ENCODE measurements at places on chromosomes 1 and 21.
A peak's percentile ranks its signal among the peaks of the same experiment; 100 is the strongest.

DNA sequence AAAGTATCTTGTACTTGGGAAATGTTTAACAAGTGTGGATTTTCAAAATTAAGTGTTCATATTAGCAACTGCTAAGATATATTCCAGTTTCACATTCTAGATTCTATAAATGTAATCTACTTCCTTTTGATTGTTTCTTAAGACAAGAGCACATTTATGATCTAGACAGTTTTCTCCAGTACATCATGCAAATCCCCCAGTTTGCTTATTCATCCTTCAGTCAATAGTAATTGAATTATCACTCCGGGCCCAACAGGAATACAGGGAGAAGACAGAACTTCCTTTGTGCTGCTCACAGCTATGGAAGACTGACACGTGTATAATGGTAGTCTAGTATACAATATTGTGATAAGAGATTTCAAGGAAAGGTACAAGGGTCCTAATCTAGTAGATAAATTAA, 14.5 kb downstream of the PLA2G4A start:
- DNase-seq: no peak

DNA sequence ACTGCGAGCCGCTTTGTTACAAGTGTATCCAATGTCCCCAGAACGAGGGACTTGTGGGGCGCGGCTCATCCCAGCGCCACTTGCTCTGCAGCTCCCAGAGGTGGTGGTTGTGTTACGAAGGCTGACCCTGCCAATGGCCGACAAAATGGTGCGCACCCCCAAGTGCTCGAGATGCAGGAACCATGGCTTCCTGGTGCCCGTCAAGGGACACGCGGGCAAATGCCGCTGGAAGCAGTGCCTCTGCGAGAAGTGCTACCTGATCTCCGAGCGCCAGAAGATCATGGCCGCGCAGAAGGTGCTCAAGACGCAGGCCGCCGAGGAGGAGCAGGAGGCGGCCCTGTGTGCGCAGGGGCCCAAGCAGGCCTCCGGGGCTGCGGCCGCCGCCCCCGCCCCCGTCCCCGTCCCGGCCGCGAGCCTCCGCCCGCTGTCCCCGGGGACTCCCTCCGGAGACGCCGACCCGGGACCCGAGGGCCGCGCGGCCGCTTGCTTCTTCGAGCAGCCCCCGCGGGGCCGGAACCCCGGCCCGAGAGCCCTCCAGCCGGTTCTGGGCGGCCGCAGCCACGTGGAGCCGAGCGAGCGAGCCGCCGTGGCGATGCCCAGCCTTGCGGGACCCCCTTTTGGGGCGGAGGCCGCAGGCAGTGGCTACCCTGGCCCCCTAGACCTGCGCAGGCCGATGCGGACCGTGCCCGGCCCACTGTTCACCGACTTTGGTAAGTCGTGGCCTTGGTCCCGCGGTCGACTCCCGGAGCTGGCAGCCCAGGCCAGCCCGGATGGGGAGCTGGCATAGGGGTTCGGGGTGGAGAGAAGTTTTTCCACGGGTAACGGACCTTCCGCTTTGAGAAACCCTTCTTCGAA, at the start of gene DMRTB1:
DMRTB1 (plus strand) TSS at position 79 of the 855 bp plus-strand sequence; CDS start at position 134, 55 bp downstream.
- no peak for DNase-seq

DNA sequence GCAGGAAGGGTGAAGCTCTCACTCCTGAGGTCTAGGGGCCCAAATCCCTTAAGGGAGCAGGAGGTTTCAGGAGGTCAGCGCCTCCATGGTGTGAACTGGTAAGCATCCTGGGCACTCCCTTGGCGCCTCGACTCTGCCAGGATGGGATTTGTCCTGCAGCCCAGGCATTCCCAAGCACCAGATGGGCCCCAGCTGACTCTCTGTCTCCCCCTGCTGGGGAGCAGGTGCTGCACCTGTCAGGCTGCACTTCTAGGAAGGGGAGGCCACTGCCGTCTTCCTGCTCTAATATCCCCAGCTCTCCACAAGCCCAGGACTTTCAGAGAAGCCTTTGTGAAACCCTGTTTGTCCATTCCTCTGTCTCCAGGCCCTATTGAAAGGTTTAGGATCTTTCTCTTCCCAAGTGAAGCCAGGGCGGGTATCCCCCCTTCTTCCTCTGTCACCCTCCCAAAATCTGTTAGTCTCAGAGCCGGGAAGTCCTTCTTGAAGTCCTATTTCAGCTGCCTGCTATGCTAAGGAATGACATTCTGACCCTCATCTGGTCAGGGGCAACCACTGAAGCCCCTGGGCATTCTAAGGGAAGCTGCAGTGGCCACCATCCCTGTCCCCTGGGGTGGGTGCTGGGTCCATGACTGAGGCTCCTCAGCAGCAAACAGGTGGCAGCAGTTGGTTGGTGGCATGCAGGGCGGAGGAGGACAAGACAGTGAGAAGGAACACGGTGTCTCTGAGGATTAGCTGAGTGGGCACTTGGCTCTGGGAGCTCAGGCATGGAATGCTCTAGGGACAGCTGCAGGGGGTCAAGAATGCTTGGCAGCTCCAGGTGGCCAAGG, 3.2 kb downstream of the MYBPH start:
- peak; percentile 61 for DNase-seq

DNA sequence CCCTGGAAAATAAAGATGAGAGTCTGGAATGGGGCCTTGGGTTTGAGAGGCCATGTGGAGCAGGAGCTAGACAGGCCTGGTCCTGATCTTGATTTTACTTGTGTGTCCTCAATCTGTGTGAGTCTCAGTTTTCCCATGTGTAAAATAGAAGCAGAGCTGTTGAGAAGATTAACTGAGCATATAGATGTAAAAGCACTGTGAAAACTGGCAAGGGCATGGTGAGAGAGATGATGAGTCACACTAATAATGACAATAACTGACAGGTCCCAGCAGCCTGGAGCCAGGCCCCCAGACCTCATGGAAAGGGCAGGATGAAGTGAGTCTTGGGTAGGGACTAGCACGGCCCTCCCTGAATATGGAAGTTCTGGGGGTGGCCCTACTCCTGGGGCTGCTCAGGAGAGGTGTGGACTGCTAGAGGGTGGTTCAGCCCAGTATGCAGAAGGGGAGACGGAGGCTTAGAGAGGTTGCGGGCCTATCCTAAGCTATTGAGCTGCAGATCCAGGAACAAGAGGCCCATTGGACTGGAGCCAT, 2.8 kb upstream of the AHDC1 start:
- DNase-seq: no peak

- DNase-seq: no peak
Observed at GRCh38 chr1:8202182-8202905, 115.6 kb upstream of the SLC45A1 start.

DNA sequence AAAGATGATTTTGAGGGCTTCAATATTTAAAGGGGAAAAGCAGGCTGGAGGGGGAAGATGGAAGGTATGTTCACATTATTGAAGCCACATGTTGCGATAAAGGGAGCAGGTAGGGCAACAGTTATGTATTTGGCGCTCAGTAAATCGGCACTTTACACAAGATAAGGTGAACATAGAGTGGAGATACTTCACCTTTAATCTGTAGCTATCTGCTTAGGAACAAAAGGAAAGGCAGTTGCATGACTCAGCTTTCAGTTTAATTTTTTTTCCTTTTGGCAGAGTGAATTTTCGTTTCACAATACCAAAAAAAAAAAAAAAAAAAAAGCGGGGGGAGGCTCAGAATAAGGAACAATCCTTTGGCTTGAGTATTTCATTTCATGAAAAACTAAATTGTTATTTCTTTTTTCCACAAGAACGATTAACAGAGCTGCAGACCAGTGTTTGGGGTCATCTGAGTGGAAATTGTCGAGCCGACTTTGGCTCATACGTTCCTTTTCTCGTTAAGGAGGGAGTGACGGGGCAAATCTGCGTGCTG, 1.1 kb upstream of the COQ8A start:
- DNase-seq: no peak

DNA sequence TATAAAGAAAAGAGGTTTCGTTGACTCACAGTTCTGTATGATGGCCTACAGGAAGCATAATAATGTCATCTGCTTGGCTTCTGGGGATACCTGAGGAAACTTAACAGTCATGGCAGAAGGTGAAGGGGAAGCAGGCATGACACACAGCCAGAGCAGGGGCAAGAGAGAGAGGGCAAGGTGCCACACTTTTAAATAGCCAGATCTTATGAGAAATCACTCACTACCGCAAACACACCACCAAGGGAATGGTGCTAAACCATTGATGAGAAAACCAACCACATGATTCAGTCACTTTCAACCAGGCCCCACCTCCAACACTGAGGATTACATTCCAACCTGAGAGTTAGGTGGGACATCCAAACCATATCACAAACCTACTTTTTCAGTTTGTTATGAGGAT, 245.9 kb upstream of the SGIP1 start:
- peak; percentile 48 for DNase-seq

- no peak for DNase-seq
Observed at GRCh38 chr1:184574588-184574987, 180.1 kb downstream of the EDEM3 start.

DNA sequence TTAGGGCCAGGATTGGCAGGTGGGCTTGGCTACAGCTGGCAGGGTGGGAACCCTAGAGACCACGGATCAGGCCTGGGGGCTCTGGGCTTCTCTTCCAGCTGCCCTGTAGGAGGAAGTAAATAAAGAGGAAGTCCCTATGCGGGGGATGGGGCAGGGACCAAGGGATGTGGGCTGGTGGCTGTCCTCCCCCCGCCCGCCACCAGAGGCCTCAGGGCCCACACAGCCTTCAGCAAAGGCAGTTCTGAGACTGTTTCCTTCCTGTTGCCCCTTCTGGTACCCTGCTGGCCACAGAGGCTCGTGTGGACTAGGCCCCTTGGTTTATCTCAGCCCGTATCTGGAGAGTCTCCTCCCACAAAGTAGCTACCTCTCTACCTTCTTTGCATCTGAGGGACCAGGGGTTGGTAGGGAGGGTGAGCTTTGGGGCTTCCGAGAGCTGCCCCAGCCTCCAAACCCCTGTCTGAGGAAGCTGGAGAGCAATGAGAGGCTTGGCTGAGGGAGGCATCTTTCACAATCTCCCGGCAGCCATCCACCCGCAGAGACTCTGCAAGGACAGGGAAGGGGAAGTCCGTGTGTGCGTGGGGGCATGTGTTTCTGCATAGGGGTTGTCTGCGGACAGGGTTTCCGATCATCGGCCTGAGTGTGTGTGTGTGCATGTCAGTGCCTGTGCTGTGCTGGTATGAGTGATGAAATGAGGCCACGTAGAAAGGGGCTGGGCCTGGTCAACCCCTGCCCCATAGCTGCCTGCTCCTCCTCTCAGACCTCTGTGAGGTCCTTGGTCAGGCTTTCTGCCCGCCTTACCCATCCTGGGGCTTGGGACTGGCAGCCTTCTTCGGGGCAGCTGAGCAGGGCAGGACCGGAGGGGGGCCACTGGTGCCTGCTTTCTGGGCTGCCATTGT, 12.5 kb downstream of the RPS6KA1 start:
- DNase-seq: peak; percentile 90

DNA sequence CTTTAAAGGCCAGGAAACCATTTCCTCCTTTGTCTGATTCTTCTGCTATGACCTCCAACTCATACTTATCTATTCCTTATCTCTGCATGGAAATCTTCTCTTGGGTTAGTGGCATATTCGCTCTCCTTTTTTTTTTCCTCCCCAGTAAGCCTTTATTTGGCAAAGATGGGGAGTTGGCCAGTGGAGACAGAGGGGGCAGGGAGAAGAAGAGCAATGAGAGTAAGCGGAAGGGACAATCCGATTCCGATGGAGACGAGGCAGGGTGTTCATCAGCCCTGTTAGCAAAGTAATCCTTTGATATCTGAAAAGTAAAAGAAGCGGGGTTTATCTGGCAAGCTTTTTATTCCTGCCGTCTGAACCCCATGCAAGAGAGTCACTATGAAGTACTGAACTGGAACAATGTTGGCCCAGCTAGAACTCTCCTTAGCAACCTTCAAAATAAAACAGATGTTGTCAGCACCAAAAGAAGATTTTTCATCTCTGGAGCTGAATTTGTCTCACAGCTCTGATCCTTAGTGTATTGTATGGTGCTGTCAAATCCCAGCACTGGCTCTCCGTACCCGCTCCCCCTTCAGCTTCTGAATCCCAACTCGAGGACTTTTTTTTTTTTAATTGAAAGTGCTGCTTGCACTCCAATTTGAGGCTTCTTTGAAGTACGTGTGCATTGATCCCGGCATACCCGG, 40.9 kb downstream of the PTGFRN start:
- DNase-seq: no peak

GRCh38 chr1:113247782-113248181, 142.5 kb upstream of the MAGI3 start:
- DNase-seq: no peak

DNA sequence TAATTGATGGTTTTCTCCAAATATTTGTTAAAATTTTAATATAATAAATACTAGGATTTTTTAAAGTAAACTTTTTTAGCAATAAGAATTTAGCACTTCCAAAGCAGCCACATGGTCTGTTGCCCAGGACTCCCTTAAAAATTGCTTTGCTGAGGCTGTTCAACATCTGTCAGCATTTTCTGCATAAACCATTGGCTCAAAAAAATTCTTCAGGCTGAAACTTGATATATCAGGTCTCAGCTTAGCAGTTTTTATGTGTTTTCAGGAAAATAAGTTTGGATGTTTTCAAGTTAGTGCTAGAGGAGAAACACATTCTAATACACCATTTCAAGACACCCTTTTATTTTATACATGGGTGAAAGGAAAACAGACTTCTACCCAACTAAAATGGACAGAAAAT, 69.1 kb upstream of the C1orf105 start:
- no peak for DNase-seq

DNA sequence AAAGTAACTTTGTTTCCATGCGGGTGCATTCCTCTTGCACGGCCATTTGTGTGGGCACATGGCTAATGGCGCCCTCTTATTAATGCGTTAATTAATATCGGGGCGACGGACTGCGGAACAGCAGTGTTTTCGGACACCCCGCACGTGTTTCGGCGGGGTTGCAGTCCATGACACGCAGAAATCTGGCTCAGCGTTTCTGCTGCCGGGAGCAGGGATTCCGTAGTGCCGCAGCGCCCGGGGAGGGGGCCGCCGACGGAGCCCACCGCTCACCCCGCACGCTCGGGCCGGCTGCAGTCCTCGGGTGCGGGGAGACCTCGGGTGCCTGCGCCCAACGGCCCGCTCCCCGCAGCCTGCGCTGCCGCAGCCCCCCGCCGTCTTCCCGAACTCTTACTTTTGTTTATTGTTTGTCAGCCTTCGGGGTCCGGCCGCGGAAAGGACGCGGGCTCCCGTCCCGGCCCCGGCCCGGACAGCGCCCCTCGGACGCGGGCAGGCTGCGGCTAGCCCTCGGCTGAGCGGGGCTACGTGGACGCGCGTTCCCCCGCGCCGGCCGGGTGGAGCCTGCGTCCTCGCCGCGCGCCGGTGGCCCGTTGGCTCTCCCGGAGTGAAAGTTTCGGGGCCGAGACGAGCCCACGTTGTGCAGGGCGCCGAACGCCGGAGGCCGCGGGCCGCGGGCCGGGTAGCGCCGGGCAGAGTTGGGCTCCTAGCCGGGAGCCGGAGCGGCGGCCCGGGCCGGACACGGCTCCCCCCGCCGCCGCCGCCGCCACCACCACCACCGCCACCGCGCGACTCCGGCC, 849 bp downstream of the NFIA start:
- peak; percentile 39 for DNase-seq

- DNase-seq: no peak
Observed at GRCh38 chr1:67188137-67188536, 21.9 kb downstream of the IL23R start.

DNA sequence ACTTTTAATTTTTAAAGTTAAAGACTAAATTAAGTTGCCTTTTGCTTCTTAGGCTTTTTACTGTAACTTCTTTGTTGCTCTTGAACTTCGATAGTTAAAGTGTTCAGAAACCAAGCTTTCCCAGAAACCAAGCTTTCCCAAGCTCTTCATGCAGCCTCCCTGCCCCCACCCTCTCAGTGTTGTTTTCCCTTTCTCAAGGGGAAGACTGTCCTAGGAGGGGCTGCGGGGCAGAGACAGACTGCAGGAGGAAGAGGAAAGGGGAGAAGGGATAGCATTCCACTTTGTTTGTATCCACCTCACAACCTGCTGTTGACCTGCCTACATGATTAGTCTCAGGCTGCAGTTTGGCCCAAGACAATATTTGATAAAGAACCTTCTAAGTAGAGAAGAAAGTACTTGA, 39.0 kb upstream of the DIPK1A start:
- DNase-seq: no peak
